ENCODE measurements at places on chromosomes 7 and 10. TPM values are rescaled to one million over a fixed set of nuclear protein-coding genes. Genes with fewer than 3 reads are reported as not detected.
A peak's percentile ranks its signal among the peaks of the same experiment; 100 is the strongest.

- no peaks in the 10 kb centered on the region for H3K27me3 ChIP-seq
- H3K36me3 ChIP-seq = no peaks in the 10 kb centered on the region
- no peaks in the 10 kb centered on the region for H3K4me1 ChIP-seq
- H3K4me3 ChIP-seq = no peak overlapping the region
- H3K27ac ChIP-seq = no peak overlapping the region
- DNase-seq = no peak
Measured at GRCh38 chr10:83425306-83425705, 714.0 kb upstream of the GHITM start.

GRCh38 chr10:57898231-57898630, 369.5 kb downstream of the IPMK start:
- DNase-seq = no peak
- no peak overlapping the region for H3K4me3 ChIP-seq
- no peak overlapping the region for H3K27ac ChIP-seq
- no peaks in the 10 kb centered on the region for H3K4me1 ChIP-seq
- no peaks in the 10 kb centered on the region for H3K27me3 ChIP-seq

GRCh38 chr10:86018735-86019058, 347.9 kb downstream of the GRID1 start:
- H3K27me3 ChIP-seq = no peaks in the 10 kb centered on the region
- no peaks in the 10 kb centered on the region for H3K36me3 ChIP-seq
- DNase-seq = no peak
- no peak overlapping the region for H3K27ac ChIP-seq

- H3K4me3 ChIP-seq = no peak overlapping the region
- no peaks in the 10 kb centered on the region for H3K36me3 ChIP-seq
- H3K4me1 ChIP-seq = no peaks in the 10 kb centered on the region
- no peaks in the 10 kb centered on the region for H3K27me3 ChIP-seq
- no peak for DNase-seq
Measured at GRCh38 chr7:42211938-42212337, 25.1 kb downstream of the GLI3 start.

GRCh38 chr10:72464438-72464837, 109.7 kb upstream of the DNAJB12 start:
- H3K4me3 ChIP-seq = no peak overlapping the region

GRCh38 chr10:62396864-62397263, 22.7 kb downstream of the ZNF365 start:
- no peak overlapping the region for H3K27ac ChIP-seq
- DNase-seq = no peak
- H3K36me3 ChIP-seq = no peaks in the 10 kb centered on the region

- peak overlapping the region; percentile 61 for H3K27ac ChIP-seq
- peaks cover 2% of the 10 kb centered on the region for H3K4me1 ChIP-seq
- H3K36me3 ChIP-seq = no peaks in the 10 kb centered on the region
- H3K4me3 ChIP-seq = peak overlapping the region; percentile 76
Measured at GRCh38 chr7:7969306-7970236, 975 bp downstream of the GLCCI1 start.

DNA sequence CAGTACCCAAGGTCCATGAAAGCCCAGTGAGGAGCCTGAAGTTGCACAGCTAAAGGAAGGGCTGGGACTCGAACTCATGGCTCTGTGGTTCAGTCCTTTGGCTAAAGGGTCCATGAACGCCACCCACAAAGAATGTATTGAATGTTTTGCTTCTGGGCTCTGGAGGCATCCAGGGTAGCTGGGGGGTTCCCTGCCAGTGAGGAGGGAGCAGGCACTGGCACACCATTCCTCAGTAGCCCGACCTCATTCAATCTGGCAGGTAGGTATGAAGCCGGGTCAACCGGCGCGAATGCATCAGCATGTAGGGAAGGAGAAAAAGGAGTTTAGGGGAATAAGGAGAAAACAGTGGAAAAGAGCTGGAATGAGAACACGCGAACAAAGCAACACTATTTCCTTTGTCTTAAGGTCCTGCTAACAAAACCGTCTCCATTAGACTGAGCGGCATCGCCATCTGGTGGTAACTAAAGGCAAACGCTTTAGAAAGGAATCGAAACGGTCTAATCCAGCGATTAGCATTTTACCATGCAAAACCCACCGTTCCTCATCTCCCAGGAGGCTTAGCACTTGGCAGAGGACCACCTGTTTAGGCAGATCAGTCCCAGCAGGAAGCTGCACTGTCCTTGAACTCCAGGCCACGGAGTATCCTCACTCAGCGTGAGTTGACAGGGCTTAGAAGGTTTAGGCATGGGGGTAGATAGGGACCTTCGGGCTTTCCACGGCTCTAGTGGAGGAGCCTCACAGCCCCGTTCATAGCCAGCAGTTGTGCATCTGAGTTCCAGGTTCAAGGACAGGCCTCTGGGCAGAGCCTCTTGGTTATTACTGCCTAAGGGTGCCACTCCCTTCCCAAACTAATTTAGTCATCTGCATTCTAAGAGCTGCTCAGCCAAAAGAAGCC, 122.8 kb downstream of the UBE2H start:
- no peaks in the 10 kb centered on the region for H3K36me3 ChIP-seq
- peak; percentile 72 for DNase-seq
- peaks cover 6% of the 10 kb centered on the region for H3K4me1 ChIP-seq
- no peak overlapping the region for H3K4me3 ChIP-seq
- H3K27ac ChIP-seq = peak overlapping the region; percentile 99

DNA sequence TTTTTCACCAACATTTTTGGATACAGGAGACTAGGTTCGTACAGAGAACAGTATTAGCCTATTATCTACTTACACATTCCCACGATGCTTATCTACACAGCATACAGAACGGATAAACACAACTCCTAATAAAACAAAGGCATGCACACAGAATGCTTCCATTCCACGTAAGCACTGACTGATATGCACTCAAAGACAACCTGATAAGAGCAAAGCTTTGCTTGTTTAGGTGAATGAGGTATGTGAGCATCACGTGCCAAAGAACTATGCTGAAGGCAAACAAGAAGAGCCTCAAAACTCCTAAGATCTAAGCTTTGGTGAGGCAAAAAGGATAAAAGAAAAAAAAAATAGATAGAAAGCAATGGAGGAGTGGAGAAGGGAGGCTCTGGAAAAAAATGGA, 413.5 kb upstream of the LRRN3 start:
- H3K4me3 ChIP-seq = no peak overlapping the region
- no peaks in the 10 kb centered on the region for H3K27me3 ChIP-seq
- no peak for DNase-seq
- no peaks in the 10 kb centered on the region for H3K36me3 ChIP-seq

- no peak overlapping the region for H3K27ac ChIP-seq
- no peak for DNase-seq
- no peaks in the 10 kb centered on the region for H3K27me3 ChIP-seq
- no peak overlapping the region for H3K4me3 ChIP-seq
Measured at GRCh38 chr7:36749282-36749960, 25.1 kb upstream of the AOAH start.

DNA sequence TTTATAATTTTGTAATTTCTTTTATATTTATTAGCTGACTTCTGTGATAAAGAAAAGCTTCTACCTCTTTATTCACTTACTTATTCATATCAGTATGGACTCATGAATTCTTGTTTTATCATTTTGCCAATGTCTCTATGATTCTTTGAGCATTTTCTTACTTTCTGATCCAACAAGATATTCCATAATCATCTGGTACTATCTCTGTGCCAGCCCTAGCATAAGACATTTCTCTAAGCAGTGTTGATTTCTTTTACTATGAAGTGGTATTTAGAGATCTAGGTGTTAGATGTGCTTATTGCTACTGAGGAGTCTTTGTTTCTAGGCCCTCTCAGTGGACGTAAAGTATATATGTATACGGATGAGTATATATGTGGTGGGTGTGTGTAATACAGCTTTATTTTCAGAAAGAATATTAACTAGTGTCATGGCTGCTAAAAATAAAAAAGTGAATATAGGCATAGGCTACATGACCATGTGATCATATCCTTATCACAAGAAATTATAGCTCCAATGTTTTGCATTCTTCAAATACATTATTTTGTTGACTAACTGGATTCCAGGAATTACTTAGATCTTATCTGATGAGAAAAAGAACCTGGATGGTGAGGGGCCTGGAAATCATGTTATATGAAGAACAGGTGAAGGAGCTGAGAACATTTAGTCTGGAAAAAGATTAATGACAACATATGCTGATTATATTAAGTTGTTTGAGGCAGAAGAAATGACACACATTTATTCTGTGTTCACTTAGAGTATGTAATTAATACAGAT, 13.1 kb downstream of the PHTF2 start:
- H3K4me3 ChIP-seq = no peak overlapping the region
- no peak for DNase-seq
- no peak overlapping the region for H3K27ac ChIP-seq
- H3K36me3 ChIP-seq = no peaks in the 10 kb centered on the region
- no peaks in the 10 kb centered on the region for H3K4me1 ChIP-seq
- H3K27me3 ChIP-seq = no peaks in the 10 kb centered on the region

- H3K36me3 ChIP-seq = no peaks in the 10 kb centered on the region
- H3K4me3 ChIP-seq = peak within 1 kb of the TSS; percentile 37
- no peak within 1 kb of the TSS for H3K27ac ChIP-seq
- no peaks in the 10 kb centered on the region for H3K4me1 ChIP-seq
Measured at GRCh38 chr7:103989200-103989784, at the start of gene RELN. RELN (minus strand) TSS chr7:103989658; CDS start chr7:103989356, 302 bp downstream.

Gene MET
- 24.6 TPM for total RNA-seq

Gene PODXL
- 55.5 TPM for total RNA-seq

Gene PUS7
- total RNA-seq = 11.6 TPM

Gene CALML3
- total RNA-seq = not detected

All from aorta (tissue), 5 donors.